Activated naive CD8-positive, alpha-beta T cell treated with anti-CD3 and anti-CD28 coated beads, Interleukin-2, amount 10 ng/mL, durations not matched to agents 7 days and 5 days (primary cell): ENCODE measurements at places on chromosomes 5 and 9. TPM values are rescaled to one million over a fixed set of nuclear protein-coding genes. Genes with fewer than 3 reads are reported as not detected.

- DNase-seq, result no peak
These were observed 14.5 kb downstream of the TERT start for GRCh38 chr5:1280177-1281037.

- no peak for DNase-seq
These were observed 31.1 kb upstream of the GAS1 start for GRCh38 chr9:86978413-86978812.

CHSY3 gene
- total RNA-seq, result not detected

SLCO4C1 gene
- 0.42 TPM for total RNA-seq

GRCh38 chr9:94648185-94648584 lies 8.9 kb upstream of the FBP1 start:
- no peak for DNase-seq

DNA sequence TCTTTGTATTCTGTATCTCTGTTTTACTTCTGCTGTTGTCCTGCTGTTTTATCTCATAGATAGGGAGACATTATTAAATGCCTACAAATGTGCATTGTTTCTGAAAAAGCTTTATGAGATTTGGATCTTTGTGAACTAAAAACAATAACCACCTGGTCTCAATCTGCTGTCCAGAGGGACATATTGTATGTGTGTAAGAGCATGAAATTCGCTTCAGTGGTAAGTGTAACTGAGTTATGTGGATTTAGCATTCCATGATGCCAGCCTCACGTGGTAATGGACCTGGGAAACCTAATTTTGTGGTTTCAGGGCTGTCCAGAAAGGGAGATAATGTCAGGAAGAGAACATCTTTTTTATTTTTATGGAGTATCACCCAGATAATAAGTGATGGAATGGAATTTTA lies 119.3 kb downstream of the GDNF start:
- DNase-seq, result no peak

GRCh38 chr9:99299211-99300102 lies 77.4 kb downstream of the SEC61B start:
- DNase-seq, result no peak

DNA sequence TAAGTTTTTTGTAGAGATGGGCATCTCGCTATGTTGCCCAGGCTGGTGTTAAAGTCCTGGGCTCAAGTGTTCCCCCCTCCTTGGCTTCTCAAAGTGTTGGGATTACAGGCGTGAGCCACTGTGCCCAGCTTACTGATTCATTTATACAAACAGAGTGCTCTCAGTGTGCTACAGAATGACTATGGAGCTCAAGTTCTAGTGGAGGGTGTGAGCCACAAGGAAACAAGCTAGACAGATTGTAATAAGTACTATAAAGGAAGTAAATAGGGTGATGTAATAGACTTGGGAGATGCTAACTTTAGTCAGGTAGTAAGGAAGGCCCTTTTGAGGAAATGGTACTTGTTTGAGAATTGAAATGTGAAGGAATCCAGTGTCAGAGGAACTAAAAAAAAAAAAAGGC lies 1.7 kb upstream of the TMEM267 start:
- no peak for DNase-seq

- DNase-seq, result peak; percentile 20
These were observed 7.8 kb downstream of the NOL6 start for GRCh38 chr9:33465596-33466564.

DNA sequence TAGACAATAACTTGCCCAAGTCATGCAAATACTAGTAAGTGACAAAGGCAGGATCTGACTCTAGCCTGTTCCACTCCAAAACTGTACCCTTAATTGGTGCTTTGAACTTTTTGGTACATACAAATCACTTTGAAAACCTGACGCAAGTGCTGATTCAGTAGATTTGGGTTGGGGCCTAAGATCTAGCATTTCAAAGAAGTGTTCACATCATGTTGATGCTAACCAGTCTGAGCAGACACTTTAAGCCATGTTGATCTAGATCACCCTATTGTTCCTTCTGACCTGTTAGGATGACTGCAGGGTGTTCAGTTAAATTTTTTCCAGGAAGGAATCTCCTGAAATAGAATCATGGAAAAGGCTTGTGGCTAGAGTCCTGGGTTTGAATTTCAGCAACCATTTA lies 57.7 kb upstream of the CPEB4 start:
- DNase-seq, result no peak

DNA sequence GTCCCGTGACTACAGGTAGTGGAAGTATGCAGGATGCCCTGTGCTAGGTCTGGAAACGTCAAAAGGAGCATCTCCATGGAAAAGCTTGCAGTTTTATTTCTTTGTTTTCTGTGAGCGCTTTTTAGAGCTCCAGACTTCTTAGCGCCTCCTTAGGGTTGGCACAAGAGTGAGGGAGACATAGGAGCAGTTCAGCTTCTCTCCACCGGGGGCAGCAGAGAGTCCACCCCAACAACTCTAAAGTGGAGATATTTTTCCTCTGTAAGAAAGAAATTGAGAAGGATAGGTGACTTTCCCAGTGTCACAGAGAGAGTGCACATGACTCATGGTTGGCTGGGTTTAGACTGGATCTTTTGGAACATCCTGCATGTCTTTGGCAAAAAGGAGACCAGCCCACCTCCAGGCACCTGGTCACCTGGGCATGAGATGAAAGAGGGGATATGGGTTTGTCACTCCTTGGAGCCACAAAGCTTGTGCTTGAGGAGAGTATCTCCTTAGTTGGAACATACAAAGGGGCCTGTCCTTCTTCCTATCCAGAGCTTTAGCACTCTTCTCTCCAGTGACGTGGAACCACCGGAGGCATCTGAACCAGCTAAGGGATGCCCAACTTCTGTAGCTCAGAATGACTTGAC lies 637.7 kb downstream of the SEMA5A start:
- no peak for DNase-seq

NADK2 gene
- total RNA-seq, result 16.5 TPM

GRCh38 chr5:15902066-15902465 lies 277.5 kb downstream of the MARCHF11 start:
- no peak for DNase-seq

GRCh38 chr9:5632540-5632939 lies 3.6 kb downstream of the RIC1 start:
- DNase-seq, result no peak

DNA sequence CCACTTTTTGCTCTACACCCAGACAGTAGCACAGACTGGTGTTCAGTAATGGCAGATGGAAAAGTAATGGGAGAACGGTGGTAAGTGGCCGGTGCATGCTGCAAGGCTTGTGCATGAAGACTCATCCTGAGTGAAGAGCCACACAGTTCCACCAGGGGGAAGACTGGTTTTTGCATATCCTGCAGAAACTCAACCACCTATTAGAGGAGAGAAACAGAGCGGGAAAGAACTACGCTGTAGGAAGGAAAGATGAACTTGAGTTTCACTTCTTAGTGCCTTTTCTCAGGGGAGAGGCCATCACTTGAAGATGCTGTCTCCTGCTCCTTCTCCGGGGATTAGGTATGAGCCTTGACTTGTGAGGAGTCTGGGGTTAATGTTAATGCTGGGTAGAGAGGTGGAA lies 9.4 kb upstream of the PRSS3 start:
- DNase-seq, result no peak

DNA sequence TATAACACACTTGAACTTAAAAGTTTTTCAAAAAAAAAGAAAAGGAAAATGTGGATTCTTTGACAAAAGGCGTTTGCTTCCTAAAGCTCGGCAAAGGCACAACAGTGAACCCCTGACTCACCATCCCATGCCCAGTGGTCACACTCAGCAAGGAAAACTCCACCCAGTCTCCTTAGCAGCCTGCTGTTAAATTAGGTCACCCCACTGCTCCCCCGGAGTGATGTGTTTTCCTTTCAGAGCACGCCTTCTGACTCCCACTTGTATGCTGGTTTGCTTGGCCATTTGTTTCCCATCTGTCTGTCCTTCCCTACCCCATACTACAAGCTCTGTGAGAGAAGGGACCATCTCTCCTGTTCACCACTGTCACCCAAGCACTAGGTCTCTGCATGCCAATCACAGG lies 23.8 kb downstream of the RETREG1 start:
- no peak for DNase-seq
